SJSA1 (cell line): ENCODE measurements at places on chromosomes 1 and 21. TPM values are rescaled to one million over a fixed set of nuclear protein-coding genes. Genes with fewer than 3 reads are reported as not detected.

- DNase-seq, result peak; percentile 72
These were observed 86.2 kb downstream of the NGF start for GRCh38 chr1:115251856-115252255.

DNA sequence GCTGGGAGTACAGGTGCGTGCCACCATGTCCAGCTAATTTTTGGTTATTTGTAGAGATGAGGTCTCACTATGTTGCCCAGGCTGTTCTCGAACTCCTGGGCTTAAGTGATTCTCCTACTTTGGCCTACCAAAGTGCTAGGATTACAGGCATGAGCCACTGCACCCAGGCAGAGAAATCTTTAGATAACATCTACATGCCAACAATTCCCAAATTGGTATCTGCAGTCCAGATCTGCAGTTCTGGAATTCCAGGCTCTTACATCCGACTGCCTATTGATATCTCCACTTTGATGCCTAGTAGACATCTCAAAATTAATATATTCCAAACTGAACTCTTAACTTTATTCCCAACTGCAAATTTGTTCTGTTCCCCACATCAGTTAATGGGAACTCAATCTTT, 23.3 kb downstream of the INAVA start:
- DNase-seq, result no peak

GRCh38 chr1:54356680-54357147, 49.5 kb downstream of the SSBP3 start:
- no peak for DNase-seq

Gene TNFRSF14
- 8.1 and 22.2 TPM in 2 replicates for total RNA-seq

DNA sequence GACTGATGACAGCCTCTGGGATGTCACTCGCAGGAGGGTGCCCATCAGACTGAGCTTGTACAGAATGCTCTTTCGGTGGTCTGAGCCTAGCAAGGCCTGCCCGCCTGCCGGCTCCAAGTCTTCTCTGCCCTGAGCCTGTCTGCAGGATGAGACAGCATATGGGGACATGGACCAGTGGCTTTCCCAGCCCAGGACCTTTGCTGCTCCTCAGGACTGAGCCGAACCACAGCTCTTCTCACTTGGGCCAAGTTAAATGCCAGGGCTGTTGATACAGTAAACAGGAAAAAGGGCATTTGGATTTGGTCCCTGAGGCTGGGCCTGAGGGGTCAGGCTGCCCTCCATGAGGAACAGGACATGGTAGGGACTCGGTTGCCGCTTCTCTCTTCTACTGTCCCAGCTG, 64.3 kb upstream of the EPS8L3 start:
- no peak for DNase-seq
